Stimulated activated CD8-positive, alpha-beta memory T cell treated with anti-CD3 and anti-CD28 coated beads, Interleukin-7, amount 100 ng/mL, for 48 hours (primary cell): ENCODE measurements at places on chromosomes 5 and 9.

DNA sequence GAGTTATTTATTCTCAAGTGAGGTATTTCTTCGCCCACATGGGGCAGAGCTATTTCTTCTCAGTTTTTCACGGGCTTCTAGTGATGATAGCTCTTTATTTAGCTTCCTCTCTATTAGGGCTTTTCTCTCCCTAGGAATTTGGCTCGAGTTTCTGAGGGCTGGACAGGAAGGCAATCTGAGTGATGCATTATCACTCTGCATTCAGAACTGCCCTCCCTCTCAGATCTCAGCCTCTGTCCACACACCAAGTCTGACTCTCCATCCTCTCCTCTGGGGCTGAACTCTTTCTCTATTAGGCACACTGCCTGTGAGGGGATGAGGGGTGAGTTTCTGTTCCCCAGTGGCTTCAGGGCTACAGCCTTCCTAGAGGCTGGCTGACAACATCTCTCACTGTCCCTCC lies 14.9 kb upstream of the SCAMP1 start:
- no peak for DNase-seq

- DNase-seq: no peak
Observed at GRCh38 chr5:14465116-14465515, 116.5 kb upstream of the OTULINL start.

GRCh38 chr5:42760426-42760825 lies 3.8 kb downstream of the CCDC152 start:
- no peak for DNase-seq

DNA sequence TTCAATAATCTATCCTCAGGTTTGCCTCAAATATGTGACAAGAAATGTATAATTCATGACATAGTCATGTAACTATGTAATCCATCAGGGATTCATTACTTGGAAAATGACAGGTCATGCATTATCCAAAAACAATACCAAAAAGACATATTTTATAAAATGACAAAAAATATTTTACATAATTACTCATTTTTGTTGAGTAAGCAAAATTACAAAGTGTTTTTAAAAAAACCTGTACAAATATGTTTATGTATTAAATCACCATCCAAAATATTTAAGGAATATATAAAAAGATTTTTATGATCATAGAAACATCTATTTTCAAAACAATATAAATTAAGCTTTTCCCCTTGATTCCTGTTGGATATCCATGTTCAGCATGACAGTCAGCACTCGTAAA lies 36.7 kb upstream of the ITGA2 start:
- no peak for DNase-seq

GRCh38 chr5:97635553-97635952 lies 452.5 kb upstream of the RIOK2 start:
- DNase-seq: no peak

DNA sequence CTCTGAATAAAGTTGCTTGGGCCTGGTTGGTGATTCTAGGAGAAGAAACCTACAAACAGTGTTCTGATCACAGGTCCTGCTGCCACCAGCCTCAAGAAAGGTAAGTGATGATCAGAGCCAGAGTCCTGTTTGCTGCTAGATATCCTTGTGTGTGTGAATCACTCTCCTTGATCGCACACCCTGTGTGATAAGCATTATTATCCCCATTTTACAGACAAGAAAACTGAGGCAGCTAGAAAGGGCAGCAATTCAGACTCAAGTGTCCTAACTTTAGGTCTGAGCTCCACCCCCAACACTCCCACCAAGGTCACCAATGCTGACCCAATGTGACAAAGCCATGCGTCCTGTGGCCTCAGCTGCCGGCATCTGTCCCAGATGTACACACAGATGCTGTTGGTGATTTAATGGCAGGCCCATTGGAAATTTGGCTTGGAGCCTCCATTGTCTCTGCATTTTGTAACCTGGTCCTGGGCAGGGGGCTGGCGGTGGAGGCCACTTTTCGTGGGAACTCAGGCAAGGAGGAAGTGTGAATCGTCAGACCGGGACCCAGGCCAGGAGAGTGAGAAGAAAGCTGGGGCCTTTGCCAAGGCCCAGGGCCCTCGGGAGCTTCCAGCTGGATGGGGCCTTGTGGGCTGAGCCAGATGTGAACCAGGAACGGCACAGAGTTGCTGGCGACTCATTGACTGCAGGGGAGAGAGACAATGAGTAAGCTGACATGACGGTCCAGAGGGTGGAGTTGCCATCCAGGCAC lies 29.8 kb upstream of the GGTA1 start:
- no peak for DNase-seq

GRCh38 chr9:133144142-133144903 lies 19.4 kb downstream of the GBGT1 start:
- peak; percentile 82 for DNase-seq

DNA sequence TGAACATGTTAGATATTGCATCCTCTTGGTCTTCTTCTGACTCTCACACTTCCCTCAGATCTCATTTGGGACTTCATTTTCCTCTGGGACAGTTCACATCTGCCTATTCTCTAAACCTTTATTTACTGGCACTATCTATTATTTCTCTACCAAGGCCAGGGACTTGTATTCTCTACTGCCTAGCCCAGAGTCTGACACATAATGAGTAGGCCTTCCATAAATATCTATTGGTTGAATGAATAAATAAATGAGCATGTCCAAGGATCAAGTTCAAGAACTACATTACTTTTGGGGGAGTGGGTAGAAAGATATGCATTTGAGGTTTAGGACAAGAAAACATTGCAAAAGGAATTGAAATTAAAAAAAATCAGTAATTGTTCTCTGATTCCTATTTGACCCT lies 250.3 kb downstream of the TRIM32 start:
- no peak for DNase-seq

- no peak for DNase-seq
Observed at GRCh38 chr9:71326360-71326759, 204.9 kb upstream of the TRPM3 start.

- DNase-seq: no peak
Observed at GRCh38 chr5:102835717-102836116, 80.6 kb downstream of the PAM start.

GRCh38 chr9:93898026-93898425 lies 57.1 kb downstream of the BARX1 start:
- DNase-seq: no peak

DNA sequence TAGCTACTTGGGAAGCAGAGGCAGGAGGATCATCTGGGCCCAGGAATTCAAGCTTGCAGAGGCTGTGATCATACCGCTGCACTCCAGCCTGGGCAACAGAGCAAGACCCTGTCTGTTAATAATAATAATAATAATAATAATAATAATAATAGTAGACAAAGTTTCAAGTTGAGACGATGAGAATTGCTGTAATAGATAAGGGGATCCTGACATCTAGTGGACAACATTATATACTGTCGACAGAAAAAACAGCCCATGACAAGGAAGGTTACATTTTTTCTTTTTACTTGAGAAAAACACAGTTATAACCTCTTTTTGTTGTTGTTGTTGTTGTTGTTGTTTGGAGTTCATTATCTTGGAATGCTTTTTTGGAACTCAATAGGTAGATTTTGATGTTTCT lies 35.3 kb downstream of the NDFIP1 start:
- no peak for DNase-seq

DNA sequence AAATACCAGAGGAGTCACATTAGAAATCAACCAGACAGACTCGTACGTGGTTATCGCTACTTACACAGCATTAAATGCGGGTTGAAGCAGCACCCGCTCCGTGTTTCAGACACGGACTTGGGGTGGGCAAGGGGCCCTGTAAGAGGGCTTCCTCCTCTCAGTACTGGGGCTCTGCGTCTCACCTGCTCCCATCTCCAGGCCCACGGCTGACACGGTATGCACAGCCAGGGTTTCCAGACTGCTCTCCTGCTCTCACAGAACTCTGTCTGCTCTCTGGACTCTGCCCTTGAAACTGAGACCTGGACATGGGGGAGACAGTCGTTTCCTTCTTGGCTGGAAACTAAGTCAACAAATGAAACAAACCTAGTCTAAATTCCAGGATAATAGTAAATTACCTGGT lies 24.7 kb upstream of the RASGEF1C start:
- no peak for DNase-seq

- DNase-seq: no peak
Observed at GRCh38 chr5:82319651-82320376, 41.7 kb upstream of the RPS23 start.

DNA sequence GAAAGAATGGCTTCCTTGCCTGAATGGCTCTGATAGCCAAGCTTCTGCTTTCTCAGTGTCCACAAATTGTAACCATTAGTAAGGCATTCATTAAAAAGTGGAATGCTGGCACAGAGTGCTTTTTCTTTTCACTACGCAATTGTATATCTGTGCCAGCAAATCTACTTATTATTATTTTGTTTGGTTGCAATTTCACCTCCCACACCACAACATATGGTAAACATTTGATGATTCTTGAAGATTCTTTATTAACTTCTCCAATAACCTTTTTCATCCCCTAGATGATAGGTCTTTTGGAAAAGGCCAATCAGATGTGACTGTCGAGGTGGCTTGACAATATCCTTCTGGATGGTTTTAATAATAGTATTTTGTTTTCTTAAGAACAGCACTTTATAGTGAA lies 234.1 kb downstream of the TMEM38B start:
- DNase-seq: no peak

DNA sequence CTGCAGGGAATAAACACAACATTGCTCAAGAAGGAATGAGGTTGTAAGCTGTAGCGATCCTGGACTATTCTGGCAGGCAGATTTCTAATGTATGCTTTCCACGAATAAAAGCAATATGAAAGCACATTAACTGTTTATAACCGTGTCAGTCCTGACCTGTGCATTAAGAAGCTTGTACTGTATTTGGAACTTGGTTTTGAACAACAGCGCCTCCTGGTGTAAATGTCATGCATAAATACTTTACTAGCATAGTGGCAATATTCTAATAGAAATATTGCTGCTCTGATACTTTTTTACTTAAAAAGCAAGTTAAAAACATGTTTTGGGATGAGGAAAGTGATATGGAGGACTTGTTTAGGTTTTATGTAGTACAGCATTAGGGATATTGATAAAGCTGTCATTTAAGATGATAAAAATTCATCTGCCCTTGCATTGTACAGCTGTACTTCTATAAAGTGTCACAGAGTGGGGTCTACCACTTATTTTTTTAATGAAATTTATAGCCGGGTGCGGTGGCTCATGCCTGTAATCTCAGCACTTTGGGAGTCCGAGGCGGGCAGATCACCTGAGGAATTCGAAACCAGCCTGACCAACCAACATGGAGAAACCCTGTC lies 70.7 kb upstream of the GNE start:
- DNase-seq: no peak

DNA sequence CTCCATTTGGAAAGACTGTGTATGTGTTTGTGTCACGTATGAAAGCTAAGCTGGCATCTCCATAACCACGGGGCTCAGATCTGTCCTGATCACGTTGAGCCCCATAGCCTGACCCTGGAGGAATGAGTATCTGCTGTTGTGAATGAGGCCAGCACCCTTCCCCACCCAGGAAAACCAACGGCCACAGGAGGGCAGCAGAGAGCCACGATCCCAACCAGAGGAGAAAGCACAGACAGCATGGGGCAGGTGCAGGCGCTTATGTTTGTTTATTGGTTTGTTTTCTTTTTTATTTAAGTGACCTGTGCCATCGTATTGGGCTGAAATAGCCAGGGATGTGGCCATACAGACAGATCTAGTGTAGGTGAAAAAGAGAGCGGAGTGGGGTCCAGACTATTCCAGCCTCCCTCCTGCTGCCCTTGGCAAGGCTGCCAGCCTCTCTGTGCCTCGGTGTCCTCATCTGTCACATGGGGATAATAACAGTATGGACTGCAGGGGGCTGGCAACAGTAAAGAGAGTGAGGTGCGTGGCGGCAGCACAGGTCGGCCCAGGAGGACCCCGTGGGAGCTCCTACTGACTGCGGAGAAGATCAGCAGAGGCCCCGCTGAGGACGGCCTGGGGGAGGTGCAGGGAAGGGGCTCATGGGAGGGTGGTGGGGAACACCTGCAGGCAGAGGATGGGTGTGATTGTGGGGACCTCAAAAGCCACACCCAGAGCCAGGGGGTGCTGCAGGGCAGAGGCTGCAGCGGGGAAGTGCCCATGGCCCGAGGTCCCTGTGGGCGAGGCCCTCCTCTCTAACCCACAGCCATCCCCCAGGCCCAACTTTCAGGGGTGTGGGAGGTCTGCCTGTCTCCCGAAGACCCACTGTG lies 12.1 kb downstream of the OR2V2 start:
- DNase-seq: peak; percentile 64

GRCh38 chr9:79600466-79600865 lies 28.7 kb downstream of the TLE4 start:
- no peak for DNase-seq

- no peak for DNase-seq
Observed at GRCh38 chr9:21579247-21579671, 97.1 kb upstream of the IFNE start.

DNA sequence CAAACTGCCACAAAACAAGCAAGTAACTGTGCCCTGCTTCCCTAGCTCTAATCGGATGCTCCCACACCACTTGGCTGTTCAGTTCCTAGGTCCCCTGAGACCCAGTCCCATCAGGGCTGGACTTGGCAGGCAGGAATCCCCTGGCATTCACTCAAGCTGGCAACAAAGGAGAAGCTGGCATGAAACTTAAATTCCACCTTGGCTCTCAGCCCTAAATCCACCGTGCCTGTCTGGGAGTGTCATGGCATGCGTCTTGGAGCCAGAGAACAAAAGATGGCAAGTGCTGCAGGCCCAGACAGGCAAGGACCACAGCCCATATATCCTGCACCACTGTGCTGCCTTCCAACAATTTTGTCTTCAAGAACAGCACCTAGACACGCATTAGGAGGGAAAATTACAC lies 38.2 kb downstream of the ETF1 start:
- DNase-seq: no peak

DNA sequence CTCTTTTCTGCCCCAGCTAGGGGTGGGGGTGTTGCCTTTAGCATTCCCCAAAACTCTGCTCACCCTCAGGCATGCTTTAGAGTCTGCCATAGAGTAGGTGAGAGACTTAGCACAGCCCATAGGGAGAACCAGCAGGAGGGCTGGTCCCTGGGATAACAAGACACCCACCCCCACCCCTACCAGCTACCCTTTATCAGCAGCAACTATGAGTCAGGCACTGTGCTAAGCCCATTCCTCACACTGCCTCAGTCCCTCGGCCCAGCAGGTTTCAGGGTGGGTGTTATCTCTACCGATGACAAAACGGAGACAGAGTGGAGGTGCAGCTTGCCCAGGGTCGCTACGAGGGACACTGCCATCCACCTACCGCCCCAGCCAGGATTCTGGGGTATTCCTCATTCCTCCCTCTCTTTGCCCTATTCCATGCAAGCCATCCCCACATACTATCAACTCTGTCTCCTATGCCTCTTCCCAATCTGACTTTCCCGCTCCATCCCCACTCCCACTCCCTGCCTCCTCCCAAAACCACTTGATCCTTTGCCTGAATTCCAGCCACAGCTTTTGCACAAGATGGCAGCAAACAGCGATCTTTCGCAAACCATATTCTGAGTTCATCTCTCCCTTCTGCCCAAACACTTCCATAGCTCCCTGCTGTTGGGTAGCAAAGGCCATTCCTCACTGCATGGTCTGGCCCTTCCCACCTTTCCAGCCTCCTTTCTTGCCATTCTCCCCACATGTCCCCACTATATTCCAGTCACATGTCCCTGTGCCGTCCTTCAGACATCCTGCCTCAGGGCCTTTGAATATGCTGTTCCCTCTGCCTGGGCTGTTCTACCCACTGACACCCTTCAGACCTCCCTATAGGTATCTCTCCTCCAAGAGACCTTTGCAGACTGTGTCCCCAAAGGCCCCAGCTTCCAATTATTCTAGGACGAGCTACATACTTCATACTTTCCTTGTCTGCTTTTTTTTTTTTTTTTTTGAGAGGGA lies 5.1 kb downstream of the CIZ1 start:
- DNase-seq: no peak
